ENCODE measurements at places on chromosomes 7 and 10.

- no peaks in the 10 kb centered on the region for H3K27me3 ChIP-seq
- H3K4me1 ChIP-seq, result no peaks in the 10 kb centered on the region
- no peak for DNase-seq
- H3K4me3 ChIP-seq, result no peak overlapping the region
- no peaks in the 10 kb centered on the region for H3K36me3 ChIP-seq
Measured at GRCh38 chr10:61634746-61635145, 28.0 kb upstream of the CABCOCO1 start.

GRCh38 chr10:28952523-28952922 lies 275.2 kb downstream of the BAMBI start:
- H3K27me3 ChIP-seq, result no peaks in the 10 kb centered on the region
- H3K4me1 ChIP-seq, result no peaks in the 10 kb centered on the region
- DNase-seq, result no peak
- H3K36me3 ChIP-seq, result no peaks in the 10 kb centered on the region
- H3K4me3 ChIP-seq, result no peak overlapping the region

- no peak overlapping the region for H3K4me3 ChIP-seq
- DNase-seq, result no peak
- H3K27me3 ChIP-seq, result no peaks in the 10 kb centered on the region
- no peaks in the 10 kb centered on the region for H3K4me1 ChIP-seq
- no peaks in the 10 kb centered on the region for H3K36me3 ChIP-seq
- H3K27ac ChIP-seq, result no peak overlapping the region
Measured at GRCh38 chr7:23893176-23893941, 183.3 kb downstream of the STK31 start.

GRCh38 chr10:104642658-104643302 lies 1.7 kb downstream of the SORCS3 start:
- no peaks in the 10 kb centered on the region for H3K4me1 ChIP-seq
- H3K27me3 ChIP-seq, result peaks cover 47% of the 10 kb centered on the region
- H3K4me3 ChIP-seq, result no peak overlapping the region
- H3K36me3 ChIP-seq, result no peaks in the 10 kb centered on the region
- H3K27ac ChIP-seq, result no peak overlapping the region
- peak; percentile 60 for DNase-seq

DNA sequence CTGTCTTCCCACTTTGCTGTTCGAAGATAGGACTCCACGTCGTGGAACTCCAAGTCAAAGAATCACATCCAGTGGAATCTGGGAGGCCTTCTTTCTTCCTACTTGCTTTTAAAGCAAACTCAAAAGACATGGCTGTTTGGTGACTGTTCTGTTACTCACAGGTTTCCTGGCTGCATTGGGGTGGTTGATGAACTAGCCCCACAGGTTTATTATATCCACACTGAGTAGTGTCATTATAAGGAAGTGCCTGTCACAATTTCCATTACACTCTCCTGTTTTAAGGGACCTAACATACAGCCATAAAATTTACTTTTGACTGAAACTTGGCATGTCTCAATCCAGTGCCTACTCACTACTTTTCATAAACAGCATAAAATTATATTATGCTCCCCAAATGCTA lies 287.3 kb upstream of the SP4 start:
- no peak overlapping the region for H3K27ac ChIP-seq
- no peaks in the 10 kb centered on the region for H3K27me3 ChIP-seq

DNA sequence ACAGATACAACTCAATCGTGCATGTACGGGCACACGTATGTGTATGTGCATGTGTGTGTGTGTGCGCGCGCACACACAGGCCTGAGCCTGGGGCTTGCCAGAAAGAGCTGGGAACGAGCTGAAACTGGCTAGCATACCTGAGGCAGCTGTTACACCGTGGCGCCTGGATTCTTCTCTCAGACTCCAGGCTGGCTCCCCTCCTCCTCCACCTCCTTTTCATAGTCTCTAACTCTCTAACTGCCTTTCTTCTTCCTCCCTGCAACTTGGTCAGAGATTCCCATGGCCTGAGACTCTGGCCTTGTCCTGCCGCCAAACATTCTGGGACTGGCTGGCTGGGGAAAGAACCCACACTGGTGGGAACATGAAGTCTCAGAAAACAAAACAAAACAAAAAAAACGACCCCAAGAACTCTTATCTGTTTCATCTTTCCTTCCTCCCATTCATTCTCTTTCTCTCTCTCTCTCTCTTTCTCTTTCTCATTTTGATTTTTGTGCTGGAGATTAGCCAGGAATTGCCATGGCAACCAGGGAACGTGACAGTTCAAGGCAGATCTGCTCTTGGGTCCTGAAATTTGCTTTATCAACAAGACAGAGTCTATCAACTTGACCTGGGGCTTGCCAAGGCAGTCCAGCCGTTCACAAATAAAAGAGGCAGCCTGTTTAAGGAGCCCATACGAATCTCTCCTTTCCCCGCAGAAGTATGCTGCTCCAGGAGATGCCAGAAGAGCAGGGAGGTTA lies 76.8 kb upstream of the SEM1 start:
- H3K27me3 ChIP-seq, result no peaks in the 10 kb centered on the region
- no peak overlapping the region for H3K4me3 ChIP-seq
- no peaks in the 10 kb centered on the region for H3K4me1 ChIP-seq

DNA sequence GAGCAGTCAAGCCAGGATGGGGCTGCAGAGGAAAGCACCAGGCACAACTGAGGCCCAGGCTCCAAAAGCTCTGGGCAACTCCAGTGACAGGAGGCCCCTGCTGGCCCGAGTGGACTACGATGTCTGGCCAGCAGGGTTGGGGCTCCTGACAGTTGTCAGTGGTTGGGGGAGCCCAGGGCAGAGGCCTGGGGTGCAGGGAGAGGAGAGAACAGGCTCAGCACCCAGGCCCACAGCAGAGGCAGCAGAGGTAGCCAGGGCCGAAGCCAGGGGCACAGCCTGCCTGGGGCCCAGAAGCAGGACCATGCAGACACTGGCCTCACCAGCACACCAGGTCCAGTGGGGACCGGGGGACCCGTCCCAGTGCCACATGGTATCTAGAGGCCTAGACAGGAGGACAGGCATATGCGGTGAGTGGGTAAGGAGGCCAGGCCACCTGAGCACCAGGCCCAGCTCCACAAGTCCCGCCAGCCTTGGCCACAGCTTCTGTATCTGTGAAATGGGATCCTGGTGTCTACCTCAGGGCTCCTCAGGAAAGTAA lies 46.0 kb upstream of the LRRC18 start:
- H3K27me3 ChIP-seq, result no peaks in the 10 kb centered on the region
- H3K4me3 ChIP-seq, result no peak overlapping the region
- H3K27ac ChIP-seq, result no peak overlapping the region
- no peak for DNase-seq
- no peaks in the 10 kb centered on the region for H3K36me3 ChIP-seq

- no peaks in the 10 kb centered on the region for H3K27me3 ChIP-seq
- no peak overlapping the region for H3K4me3 ChIP-seq
- H3K27ac ChIP-seq, result no peak overlapping the region
- H3K4me1 ChIP-seq, result no peaks in the 10 kb centered on the region
Measured at GRCh38 chr10:69896606-69897231, 95.0 kb downstream of the COL13A1 start.

DNA sequence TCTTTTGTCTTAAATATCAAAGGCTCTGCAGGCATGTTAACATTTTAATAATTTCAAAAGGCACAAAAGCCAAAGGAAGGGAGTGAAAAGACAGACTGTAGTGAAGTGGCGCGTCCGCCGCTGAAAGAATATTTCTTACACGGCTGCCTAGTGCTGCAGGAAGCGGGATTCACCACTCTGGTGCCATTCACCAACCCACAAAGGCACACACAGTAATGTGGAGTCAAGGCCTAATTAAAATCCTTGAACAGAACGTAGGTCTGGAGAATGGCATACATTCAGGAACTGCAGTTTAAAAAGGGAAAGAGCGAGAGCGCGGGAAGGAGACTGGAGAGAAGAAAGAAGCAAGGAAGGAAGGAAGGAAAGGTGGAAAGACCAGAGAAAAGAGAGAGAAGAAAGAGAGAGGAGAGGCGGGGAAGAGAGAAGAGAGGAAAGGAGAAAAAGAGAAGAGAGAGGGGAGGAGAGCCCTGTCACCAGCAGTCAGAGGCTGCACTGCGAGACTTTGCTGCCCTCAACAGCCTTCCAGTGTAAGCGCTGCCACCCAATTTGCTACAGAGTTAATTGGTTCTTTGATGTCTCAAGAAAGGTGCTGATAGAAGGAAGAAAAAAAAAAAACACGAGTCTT lies 554.0 kb downstream of the MDFIC start:
- no peak overlapping the region for H3K4me3 ChIP-seq
- H3K27ac ChIP-seq, result no peak overlapping the region
- H3K36me3 ChIP-seq, result no peaks in the 10 kb centered on the region

DNA sequence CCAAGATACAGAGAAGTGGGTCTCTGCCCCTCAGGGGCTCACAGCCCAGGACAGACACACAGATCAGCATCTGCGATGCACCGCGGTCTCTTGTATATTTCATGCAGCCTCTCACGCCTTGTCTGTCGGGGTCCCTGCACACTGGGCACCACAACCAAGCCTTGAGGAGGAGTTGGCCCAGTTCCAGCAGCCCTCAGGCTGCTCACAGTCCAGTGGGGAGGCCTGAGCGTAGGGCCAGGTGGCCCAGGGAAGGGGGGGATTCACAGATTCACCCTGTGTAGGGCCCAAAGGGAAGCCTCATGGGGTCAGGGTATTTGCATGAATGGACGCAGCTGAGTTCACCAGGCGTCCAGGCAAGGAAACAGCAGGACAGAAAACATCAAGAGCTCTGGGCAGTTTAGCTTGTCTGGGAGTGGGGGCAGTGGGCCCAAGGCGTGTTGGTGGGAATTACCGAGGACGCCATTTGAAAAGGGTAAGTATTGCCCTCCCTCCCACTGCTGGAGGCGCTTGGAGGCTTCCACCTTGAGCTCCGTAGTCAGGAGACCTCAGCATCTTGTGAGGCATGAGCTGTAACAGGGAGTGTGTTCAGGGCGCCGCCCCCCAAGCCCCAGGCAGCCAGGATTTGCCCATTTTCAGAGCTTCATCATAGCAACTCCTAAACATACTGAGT lies 129.1 kb upstream of the CHST15 start:
- H3K36me3 ChIP-seq, result no peaks in the 10 kb centered on the region
- DNase-seq, result no peak
- no peaks in the 10 kb centered on the region for H3K27me3 ChIP-seq
- H3K4me3 ChIP-seq, result no peak overlapping the region

DNA sequence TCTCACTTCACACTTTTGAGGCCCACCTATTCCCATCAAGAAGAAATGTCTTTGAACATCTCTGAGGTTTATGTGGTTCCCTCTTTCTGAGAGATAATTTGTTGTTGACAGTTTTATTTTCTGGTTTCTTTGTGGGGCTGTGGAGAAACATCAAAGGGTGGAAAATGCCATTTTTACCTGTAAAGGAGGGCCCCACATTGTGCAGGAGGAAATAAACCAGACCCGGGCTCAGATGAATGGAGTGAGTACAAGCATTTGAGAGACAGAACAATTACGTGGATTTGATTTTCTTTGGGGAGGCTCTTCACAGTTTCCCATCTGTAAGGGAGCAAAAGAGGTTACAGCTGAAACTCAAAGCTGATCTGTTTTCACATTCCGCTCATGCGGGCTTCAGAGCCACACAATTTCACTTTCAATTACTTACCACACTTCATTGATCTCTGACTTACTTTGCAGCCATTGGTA lies 29.8 kb downstream of the ITPRIP start:
- peaks cover 6% of the 10 kb centered on the region for H3K4me1 ChIP-seq
- no peak overlapping the region for H3K27ac ChIP-seq
- no peaks in the 10 kb centered on the region for H3K27me3 ChIP-seq
- H3K36me3 ChIP-seq, result peaks cover 25% of the 10 kb centered on the region
- no peak for DNase-seq
- H3K4me3 ChIP-seq, result no peak overlapping the region

Measured in adrenal gland (tissue), 19 donors.